IMR-90 (cell line): ENCODE measurements at places on chromosomes 7 and 10. TPM values are rescaled to one million over a fixed set of nuclear protein-coding genes. Genes with fewer than 3 reads are reported as not detected.
A peak's percentile ranks its signal among the peaks of the same experiment; 100 is the strongest.

DNA sequence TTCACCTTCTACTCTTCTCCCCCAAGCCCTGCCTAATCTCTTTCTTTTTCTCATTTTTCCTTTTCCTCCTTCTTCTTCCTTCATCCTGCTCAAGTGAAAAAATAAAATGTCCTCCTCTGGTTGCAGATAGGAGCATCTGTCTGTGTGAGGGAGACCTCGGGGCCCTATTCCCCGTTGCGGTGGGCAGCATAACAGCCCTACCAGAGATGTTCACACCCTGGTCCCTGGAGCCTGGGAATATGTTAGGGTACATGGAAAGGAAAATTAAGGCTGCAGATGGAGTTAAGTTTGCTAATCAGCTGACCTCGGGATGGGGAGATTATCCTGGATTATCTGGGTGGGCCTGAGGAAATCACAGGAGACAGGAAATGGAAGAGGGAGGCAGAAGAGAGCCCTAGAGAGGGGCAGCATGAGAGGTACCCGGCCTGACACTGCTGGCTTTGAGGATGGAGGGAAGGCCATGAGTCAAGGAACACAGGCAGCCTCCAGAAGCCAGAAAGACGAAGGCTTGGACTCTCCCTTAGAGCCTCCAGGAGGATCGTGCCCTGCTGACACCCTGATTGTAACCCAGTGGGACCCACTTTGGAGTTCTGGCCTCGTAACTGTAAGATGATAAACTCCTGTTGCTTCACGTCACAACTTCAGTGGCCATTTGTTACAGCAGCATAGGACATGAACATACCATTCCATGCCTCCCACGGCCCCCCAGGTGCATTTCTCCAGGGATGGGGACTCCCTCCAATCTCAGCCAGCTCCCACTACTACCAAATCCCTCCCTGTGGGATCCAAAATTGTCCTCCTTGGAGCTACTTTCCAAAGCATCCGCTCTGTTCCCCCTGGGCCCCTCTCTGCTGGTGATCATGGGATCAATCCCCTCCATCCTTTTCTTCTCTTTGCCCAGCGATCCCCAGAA lies 39.0 kb upstream of the ZMIZ1 start:
- H3K27me3 ChIP-seq = peaks cover 43% of the 10 kb centered on the region
- no peak overlapping the region for H3K27ac ChIP-seq
- no peaks in the 10 kb centered on the region for H3K36me3 ChIP-seq
- no peak overlapping the region for H3K4me3 ChIP-seq

- H3K27me3 ChIP-seq = peaks cover 57% of the 10 kb centered on the region
- H3K4me1 ChIP-seq = peaks cover 2% of the 10 kb centered on the region; the same call in 1 of the 2 replicates
- no peak overlapping the region for H3K27ac ChIP-seq
- H3K36me3 ChIP-seq = no peaks in the 10 kb centered on the region
- no peak for DNase-seq
- peak overlapping the region; percentile 37 for H3K4me3 ChIP-seq
Observed at GRCh38 chr7:1670894-1671593, 967 bp downstream of the ELFN1 start.

GRCh38 chr7:45015313-45015712 lies 15.3 kb downstream of the CCM2 start:
- no peak for DNase-seq
- 0 out of 2 replicates have a peak, but pooled peaks cover 1% of the 10 kb centered on the region for H3K4me1 ChIP-seq
- H3K27ac ChIP-seq = no peak overlapping the region
- H3K36me3 ChIP-seq = no peaks in the 10 kb centered on the region; the same call in none of the 2 replicates
- no peaks in the 10 kb centered on the region for H3K27me3 ChIP-seq

GRCh38 chr7:43758822-43759683 lies 573 bp downstream of the BLVRA start:
- H3K36me3 ChIP-seq = no peaks in the 10 kb centered on the region

Gene KLHDC10
- 27.1 and 34.2 TPM in 2 replicates for total RNA-seq

Gene MBLAC1
- total RNA-seq = 0.56 and 0.72 TPM in 2 replicates

Gene CALCR
- not detected in 2 replicates for total RNA-seq

Gene POP7
- 14.9 and 16.9 TPM in 2 replicates for total RNA-seq

Gene HNRNPA2B1
- total RNA-seq = 49.3 and 118 TPM in 2 replicates
